ENCODE measurements at places on chromosomes 1 and 21. TPM values are rescaled to one million over a fixed set of nuclear protein-coding genes. Genes with fewer than 3 reads are reported as not detected.

MROH9 gene
- polyA plus RNA-seq: not detected

ACTA1 gene
- polyA plus RNA-seq: 1.9 TPM

COL9A2 gene
- 31.8 TPM for polyA plus RNA-seq

CACNA1E gene
- 0.61 TPM for polyA plus RNA-seq

KLHDC8A gene
- polyA plus RNA-seq: 2.1 TPM

DNAJC28 gene
- 5.8 TPM for polyA plus RNA-seq

SHE gene
- 12.6 TPM for polyA plus RNA-seq

FCER1A gene
- polyA plus RNA-seq: 0.35 TPM

FAM151A gene
- 23.0 TPM for polyA plus RNA-seq

C1orf232 gene
- 0.40 TPM for polyA plus RNA-seq

TDRD5 gene
- polyA plus RNA-seq: 4.5 TPM

LY9 gene
- polyA plus RNA-seq: 0.30 TPM

ITGB3BP gene
- 66.4 TPM for polyA plus RNA-seq

SPOCD1 gene
- polyA plus RNA-seq: 0.31 TPM

OR2T35 gene
- polyA plus RNA-seq: not detected

MCOLN2 gene
- 1.5 TPM for polyA plus RNA-seq

KAZN gene
- polyA plus RNA-seq: 47.4 TPM

ZC3H12A gene
- 1.8 TPM for polyA plus RNA-seq

BGLAP gene
- polyA plus RNA-seq: 1.6 TPM

PPM1J gene
- 1.8 TPM for polyA plus RNA-seq

SAMSN1 gene
- polyA plus RNA-seq: 4.9 TPM

OR2AK2 gene
- not detected for polyA plus RNA-seq

RGSL1 gene
- polyA plus RNA-seq: not detected

A3GALT2 gene
- polyA plus RNA-seq: not detected

PPFIA4 gene
- polyA plus RNA-seq: 5.5 TPM

CATSPERE gene
- polyA plus RNA-seq: 2.1 TPM

DENND2C gene
- polyA plus RNA-seq: 3.5 TPM

OR6N1 gene
- polyA plus RNA-seq: not detected

GPATCH2 gene
- 24.4 TPM for polyA plus RNA-seq

RNPEP gene
- 80.1 TPM for polyA plus RNA-seq
